ENCODE measurements at places on chromosomes 5 and 9.

DNA sequence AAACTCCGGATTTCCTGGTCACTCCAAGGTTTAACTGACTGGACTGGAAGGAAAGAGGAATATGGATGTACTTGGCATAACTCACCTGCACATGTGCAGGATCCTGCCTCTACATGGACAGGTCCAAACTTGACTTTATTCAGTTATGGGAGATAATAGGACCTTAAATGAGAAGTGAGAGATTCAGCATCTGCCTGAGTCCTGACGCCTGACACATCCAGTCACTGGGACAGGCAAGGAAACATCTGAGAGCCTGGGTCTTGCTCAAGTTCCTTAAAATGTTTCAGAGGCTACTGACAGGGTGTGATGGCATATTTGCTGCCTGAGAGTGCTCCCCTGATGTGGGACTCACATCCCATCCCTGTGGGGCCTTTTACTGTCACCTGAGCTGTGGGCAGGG is 34.9 kb downstream of the ZNF354A start:
- DNase-seq: no peak

GRCh38 chr9:98031935-98032334 is 24.6 kb upstream of the NANS start:
- DNase-seq: no peak

DNA sequence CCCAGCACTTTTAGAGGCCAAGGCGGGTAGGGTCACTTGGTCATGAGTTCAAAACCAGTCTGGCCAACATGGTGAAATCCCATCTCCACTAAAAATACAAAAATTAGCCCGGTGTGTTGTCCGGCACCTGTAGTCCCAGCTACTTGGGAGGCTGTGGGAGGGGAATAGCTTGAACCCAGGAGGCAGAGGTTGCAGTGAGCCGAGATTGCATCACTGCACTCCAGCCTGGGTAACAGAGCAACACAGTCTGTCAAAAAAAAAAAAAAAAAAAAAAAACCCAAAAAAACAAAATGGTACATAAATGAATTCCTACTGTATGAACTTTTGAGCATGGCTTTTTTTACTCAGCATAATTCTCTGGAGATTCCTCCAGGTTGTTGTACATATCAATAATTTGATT is 37.6 kb upstream of the PCAT7 start:
- no peak for DNase-seq

- no peak for DNase-seq
Measured at GRCh38 chr5:72066705-72067107, 40.6 kb upstream of the MAP1B start.

GRCh38 chr9:37955781-37956422 is 52.0 kb upstream of the SLC25A51 start:
- no peak for DNase-seq

GRCh38 chr5:9549941-9550340 is 4.1 kb upstream of the SEMA5A start:
- DNase-seq: no peak

- DNase-seq: no peak
Measured at GRCh38 chr9:104923289-104923688, 4.7 kb downstream of the ABCA1 start.

DNA sequence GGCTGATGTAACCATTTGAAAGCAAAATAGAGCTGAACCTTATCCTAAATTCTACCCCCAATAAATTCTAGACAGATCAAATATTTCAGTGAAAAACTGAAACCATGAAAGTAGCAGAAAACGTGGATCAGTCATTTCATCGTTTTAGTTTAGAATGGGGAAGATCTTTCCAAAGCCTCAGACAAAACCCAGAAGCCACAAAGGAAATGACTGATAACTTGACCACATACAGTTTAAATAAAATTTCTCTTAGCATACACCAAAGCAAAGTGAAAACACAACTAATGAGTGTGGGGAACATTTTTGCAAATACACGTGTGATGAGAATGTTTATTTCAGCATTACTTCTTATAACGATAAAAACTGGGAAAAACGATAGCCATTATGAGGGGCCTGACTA is 284.8 kb downstream of the ADGRV1 start:
- DNase-seq: no peak

DNA sequence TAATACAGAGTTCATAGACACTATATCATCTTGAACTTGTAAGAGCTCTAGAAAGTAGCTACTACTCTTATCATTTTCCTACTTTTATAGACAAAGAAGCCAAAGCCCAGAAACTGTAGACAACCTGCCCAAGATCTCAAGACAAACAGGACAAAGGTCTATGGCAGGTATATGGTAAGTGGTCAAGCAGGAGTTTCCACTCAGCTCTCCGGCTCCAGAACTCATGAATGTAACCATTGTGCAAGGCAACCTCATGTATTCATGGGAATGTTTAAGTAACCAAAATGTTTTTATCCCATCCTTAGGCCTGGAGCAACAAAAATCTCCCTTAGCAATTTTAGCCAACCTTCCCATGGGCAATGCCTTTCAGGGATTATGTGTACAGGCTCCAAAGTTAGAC is 163.4 kb upstream of the PUM3 start:
- no peak for DNase-seq

- no peak for DNase-seq
Measured at GRCh38 chr5:75672616-75673015, 44.6 kb downstream of the POC5 start.

DNA sequence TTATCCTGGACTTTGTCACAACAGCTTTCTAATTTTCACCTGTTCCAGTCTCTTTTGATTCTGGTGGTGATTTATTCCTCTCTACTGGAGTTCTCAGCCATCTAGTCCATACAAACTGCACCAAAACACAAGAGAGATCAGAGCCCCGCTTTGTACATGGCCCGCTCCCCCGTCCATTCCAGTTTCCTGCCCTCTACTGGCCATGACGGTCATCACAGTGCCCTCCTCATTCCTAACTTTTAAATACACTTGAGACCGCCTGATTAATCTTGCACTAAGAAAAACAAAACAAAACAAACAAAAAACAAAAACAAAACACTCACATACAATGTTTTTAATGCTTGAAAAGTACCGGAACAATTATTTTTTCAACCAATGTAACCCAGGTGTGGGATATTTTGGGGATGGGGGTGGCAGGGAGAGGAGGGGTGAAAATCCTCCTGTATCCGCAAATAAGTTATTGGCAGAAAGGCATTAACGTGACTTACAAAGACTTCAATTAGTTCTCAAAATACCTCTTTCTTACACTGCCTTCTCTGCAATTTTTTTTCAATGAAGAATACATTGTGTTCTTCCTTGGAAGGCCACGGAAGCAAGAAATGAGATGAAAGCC is 84.8 kb upstream of the PAM start:
- no peak for DNase-seq

GRCh38 chr5:71734141-71734540 is 15.1 kb downstream of the CARTPT start:
- DNase-seq: no peak

- DNase-seq: no peak
Measured at GRCh38 chr5:171790408-171790807, 4.8 kb downstream of the SMIM23 start.

DNA sequence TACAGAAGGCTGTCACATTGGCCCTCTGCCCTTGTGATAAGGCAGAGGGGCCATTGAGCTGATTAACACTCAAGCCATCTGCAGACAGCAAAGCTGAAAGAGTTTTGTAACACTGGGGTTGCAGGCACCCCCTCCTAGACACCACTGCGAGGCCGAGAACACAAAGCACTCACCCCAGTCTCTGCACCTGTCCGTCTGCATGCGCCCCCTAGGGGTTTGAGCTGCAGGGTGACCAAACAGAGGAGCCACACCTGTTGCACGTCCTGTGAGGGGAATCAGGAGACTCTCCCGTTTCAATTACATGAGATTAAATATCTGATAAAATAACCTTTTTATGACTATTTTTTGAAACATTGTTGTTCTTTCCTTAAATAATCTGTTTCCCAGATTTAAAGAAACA is 1180.4 kb downstream of the CDH9 start:
- DNase-seq: no peak

DNA sequence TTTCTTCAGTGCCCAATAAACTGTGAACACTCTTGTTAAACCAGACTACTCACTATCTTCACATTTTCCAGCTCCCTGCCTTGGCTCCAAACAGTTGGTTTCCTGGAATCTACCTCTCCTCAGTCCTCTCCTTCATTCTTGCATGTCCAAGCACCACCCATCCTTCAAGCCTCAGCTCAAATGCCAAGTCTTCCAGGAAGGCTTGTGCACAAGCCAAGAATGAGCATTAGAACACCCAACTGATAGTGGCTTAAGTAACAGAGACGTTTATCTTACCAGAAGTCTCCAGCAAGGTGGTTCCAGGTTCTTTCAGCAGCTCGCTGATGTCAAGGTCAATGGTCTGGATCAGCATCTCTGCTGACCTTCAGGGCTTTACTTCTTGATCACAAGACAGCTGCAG is 60.1 kb downstream of the PTPDC1 start:
- DNase-seq: no peak

GRCh38 chr5:153515301-153515700 is 24.8 kb downstream of the GRIA1 start:
- DNase-seq: no peak

DNA sequence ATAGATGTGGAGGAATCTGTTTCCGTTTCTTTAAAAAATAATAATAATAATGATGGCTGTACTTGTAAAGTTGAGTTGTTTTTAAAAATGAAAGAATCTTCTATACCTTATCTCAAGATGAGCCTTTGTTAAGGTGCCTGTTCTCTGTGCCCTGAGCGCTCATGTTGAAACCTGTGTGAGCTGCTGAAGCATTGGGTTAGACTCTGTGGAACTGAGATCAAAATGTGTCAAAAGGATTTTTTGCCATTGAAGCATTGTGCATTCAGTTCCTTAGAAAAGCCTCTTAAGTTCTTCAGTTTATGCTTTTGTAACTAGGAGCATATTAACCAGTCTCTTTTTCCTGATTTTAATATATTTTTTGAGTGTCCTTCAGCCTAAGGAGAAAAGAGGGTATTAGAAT is 67.7 kb downstream of the NUP214 start:
- no peak for DNase-seq

- no peak for DNase-seq
Measured at GRCh38 chr5:136686192-136686872, 321.0 kb upstream of the TRPC7 start.

DNA sequence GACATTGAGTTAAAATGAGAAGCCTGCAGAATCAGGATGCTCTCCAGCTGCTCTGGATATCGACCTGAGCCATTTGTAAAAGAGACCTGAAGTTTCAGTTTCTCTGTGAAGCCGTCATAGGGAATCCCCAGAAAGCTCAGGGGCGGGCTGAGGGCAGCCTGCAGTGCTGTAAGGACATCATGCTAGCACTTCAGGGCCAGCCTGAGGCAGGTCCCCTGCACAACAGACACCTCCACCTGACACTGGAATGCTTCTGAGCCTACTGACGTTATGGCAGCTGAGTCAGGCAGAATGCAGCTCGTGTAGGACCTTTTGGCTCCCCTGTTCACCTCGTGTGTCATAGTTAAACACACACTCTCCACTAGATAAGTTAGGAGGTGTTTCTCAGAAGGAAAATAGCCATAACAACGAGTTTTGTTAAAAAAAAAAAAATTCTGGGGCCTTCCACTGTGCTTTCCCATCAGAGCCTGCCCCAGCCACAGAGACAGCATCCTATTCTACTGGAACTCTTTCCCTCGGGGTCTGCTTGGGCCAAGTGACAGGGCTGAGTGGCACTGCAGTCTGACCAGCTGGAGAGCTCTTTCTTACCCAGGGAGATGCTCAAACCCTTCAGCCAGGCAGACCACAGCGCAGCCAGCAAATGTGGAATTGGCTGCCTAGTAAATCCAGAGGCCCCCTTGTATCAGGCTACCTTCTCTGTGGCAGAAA is 354.9 kb downstream of the DIRAS2 start:
- no peak for DNase-seq

DNA sequence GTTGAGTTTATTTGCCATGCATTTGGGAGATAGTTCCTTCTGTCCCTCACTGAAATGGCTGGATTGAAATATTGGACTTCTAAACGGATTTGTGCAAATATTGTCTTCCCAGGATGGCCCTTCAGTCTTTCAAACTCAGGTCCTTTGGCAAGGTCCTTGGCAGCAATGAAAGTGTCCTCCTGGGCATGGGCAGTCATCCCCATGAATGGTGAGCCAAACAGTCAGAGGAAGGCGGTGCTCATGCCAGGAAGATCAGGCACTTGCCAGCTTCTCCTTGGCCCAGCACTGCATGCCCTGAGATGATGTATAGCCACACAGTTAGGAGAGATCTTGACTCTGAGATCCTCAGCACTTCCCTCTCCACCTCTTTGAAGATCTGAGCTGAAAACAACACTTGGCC is 221.4 kb upstream of the KLF4 start:
- DNase-seq: no peak

- no peak for DNase-seq
Measured at GRCh38 chr5:52777186-52777585, 10.5 kb upstream of the ITGA1 start.

GRCh38 chr9:138071292-138071691 is 193.7 kb downstream of the CACNA1B start:
- DNase-seq: no peak

- no peak for DNase-seq
Measured at GRCh38 chr5:160699301-160699700, 152.7 kb downstream of the ATP10B start.

DNA sequence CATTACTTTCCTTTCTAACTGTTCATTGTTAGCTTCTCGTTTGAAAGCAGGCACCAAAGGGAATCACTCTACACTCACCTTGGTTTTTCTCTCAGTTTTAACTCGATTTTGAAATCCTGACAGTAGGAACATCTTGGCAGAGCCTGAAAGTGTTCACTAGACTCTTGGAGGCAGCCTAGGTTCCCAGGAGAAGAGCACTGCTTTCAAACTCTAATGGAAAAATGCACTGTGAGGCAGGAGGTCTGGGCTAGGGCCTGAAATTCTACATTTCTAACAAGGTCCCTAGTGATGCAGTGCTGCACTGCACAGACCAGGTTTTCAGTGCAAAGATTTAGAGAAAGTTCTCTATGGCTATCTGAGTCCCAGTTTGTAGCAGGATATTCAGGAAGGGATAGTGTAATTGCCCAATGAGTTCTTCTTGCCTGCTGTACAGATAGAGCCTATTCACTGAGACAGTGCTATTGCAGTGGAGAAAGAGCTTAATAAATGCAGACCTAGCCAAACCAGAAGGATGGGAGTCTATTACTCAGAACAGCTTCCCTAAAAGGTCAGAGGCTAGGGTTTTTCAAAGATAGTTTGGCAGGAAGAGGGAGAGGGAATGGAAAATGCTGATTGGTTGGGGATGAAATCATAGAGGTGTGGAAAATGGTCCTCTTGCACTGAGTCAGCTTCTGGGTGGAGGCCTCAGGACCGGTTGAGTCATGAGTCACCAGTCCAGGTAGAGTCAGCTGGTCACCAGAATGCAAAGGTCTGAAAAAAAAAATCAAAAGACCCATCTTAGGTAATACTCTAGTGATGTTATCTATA is 153.9 kb downstream of the GPBP1 start:
- DNase-seq: no peak

All from hypothalamus (tissue), 51 donors.